GF-D8 (cell line): ENCODE measurements at places on chromosomes 5 and 9.

DNA sequence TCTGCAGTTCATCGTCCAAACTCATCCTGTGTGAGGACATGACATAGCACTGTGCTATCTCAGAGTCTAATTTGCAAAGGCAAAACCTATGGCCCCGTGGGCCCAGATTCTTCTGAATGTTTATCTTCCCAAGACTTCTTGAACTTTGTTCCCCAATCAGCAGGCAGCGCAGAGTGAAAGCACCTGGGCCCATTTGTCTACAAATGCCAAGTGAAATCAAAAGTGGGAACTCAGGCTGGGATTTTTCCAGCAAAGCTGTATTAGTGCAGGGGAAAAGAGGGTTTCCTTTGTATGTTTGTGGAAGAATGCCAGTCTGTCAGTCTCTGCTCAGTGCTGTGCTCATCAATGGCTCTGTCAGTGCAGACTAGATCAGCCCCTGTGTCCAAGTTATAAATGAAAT lies 55.8 kb downstream of the FOXD1 start:
- no peak for DNase-seq

- DNase-seq: no peak
Measured at GRCh38 chr5:161138751-161139455, 286.9 kb upstream of the ATP10B start.

DNA sequence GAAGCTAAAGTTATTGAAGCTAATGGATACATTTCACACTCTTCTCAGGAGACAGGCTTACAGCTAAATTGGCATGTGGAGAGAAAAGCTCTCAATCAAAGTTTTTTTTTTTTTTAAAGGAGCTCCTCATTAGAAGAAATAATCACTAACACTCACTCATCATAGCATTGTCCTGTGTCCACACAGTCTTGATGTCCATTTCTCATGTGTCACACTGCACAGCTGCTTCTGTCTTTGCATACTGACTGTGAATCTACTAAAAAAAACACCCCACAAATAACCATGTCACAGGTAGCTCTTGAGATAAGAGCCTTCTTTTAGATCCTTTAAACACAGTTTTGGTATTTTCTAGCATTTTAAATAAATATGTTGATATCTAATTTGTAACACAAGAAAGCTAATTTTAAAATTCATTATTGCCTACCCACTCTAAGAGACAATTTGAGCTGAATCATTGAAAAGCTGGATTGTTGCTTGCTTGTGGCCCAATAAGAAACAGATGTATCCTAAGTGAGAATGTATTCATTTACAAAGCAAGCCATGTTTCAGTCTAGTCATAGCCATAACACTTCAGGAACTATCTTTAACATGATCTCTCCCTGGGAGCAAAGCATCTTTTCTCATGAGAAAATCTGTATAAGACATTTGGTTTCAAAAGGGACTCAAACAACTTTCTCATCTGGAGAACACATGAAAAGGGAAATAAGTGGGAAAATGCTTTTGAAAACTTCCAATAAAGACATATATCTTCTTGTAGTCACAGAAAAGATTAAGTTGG lies 48.1 kb upstream of the PCSK1 start:
- no peak for DNase-seq

DNA sequence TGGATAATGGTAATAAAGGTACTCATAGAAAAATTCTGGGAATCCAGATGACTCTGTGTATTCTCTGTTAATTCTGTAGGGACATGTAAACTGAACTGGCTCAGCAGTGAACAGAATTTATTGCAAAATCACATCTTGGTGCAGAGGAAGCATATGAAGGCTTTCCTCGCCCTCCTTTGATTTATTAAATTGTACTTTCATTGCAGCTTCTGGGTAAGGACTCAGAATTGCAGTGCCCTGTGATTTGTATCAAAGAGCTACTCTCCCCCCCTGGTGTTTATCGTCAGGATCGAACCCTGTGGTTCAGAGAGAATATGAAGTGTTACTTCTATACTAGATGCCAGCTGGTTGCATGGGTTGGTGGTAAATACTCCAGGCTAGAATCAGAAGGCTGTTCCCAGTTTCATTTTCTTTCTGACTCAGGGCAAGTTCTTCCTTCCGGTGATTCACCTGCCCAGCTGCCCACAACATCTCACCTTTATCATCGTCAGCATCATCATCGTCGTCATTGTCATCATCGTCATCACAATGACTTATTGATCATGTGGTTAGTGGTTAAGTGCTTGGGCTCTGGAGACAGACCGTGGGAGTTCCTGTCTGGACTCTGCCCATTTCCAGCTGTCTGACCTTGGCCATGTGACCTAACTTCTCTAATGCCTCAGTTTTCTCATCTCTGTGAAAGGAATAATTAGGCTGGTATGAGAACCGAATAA lies 238.8 kb downstream of the ARHGAP26 start:
- DNase-seq: no peak
